ENCODE measurements at places on chromosomes 1 and 21.

- no peak for DNase-seq
Measured at GRCh38 chr1:1063261-1063944, 10.7 kb downstream of the RNF223 start.

DNA sequence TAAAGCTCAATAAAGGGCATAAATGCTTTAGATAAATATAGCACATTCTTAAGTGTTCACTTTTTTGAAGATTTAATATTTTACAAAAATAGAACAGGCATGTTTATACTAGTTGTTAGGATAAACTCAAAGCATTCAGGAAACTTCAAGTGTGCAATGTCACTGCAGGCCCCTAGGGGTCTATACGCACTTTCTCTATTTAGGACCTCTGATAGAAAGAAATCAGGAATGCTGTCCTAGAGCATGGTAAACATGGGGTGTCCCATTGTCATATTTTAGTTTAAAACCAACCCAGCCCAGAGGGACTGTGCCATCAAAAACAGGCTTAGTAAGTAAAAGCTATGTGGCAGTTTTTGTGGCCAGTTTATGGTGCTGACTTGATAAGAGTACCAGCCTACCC, 102.2 kb downstream of the BARHL2 start:
- DNase-seq = no peak

GRCh38 chr1:43763497-43763973, 56.2 kb downstream of the ST3GAL3 start:
- peak; percentile 24 for DNase-seq

- DNase-seq = no peak
Measured at GRCh38 chr1:240107058-240107684, 15.5 kb downstream of the FMN2 start.

GRCh38 chr1:57984277-57984676, 560.4 kb upstream of the DAB1 start:
- no peak for DNase-seq

- DNase-seq = no peak
Measured at GRCh38 chr1:219782311-219782710, 146.0 kb downstream of the SLC30A10 start.

DNA sequence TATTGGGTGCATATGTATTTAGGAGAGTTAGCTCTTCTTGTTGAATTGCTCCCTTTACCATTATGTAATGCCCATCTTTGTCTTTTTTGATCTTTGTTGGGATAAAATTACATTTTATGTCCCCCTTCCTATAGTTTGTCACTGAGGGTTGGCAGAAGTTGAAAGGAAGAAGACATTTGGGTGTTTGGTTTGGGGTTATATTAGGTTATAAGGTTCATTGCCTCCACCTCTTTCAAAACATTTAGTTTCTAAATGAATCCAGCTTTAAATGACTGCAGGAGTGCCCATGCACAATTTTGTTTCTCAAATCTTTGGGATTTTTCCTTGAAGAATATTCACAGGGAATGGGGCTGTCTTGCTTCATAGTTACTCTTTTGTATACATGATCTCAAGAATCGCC, 14.6 kb upstream of the LGALS8 start:
- DNase-seq = no peak

- DNase-seq = no peak
Measured at GRCh38 chr21:27060190-27060589, 93.3 kb upstream of the ADAMTS5 start.

- no peak for DNase-seq
Measured at GRCh38 chr21:35011681-35012080, 37.4 kb downstream of the RUNX1 start.

DNA sequence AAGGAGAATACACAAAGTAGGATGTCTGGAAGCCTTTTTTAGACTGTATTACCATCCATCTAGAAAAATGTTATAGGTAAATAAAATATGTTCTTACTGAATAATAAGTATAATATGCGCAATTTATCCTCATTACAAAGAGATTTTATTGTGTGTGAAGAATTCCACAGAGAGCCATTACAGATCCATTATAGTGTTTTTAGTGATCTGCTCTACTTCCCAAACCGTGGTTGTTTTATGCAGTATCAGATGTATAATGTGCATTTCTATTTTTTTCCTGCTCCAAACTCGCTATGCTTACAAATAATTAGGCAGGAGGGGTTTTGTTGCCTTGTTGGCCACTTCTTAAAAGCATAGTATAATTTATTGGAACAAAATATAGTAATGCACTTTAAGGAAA, 447.8 kb downstream of the USP25 start:
- no peak for DNase-seq

- peak; percentile 75 for DNase-seq
Measured at GRCh38 chr1:182120411-182121258, 59.1 kb upstream of the ZNF648 start.

DNA sequence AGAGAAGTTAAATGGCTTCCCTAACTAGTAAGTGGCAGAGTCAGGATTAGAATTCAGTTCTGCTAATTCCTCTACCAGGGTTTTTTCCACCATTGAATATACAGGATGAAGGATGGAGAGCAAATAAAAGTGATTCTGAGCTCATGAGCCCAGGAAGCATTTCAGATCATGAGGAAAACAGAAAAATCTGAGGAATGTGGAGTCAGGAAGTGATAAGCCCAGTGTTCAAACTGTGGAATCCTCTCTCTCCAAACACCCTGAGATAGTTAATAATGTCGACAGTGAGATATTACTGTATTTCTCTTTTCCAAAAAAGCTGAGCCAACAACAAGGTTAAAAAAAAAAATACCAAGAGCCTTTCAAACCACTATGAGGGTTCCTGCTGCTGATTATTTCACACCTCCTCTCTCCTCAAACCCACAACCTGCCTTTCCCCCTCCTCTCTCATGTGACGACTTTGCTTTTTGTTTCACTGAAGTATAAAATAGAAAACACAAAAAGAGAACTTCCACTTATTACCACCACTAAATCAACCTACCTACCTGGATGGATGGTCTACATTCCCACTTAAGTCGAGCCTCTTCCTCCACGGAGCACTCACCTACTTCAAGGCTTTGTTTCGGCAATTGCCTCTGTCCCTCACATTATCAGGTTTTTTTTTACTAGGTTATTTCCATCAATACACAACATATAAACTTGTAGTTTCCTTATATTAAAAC, 8.9 kb downstream of the SLAMF1 start:
- no peak for DNase-seq

- DNase-seq = no peak
Measured at GRCh38 chr1:57122031-57122430, 156.2 kb upstream of the C8B start.

- DNase-seq = no peak
Measured at GRCh38 chr1:95216292-95216990, 17.6 kb upstream of the RWDD3 start.
